ENCODE measurements at places on chromosomes 5 and 9. TPM values are rescaled to one million over a fixed set of nuclear protein-coding genes. Genes with fewer than 3 reads are reported as not detected.

- DNase-seq, result no peak
These were observed 111.1 kb upstream of the FBN2 start for GRCh38 chr5:128649192-128649591.

GRCh38 chr5:57895766-57896165 lies 413.2 kb upstream of the ACTBL2 start:
- no peak for DNase-seq

DNA sequence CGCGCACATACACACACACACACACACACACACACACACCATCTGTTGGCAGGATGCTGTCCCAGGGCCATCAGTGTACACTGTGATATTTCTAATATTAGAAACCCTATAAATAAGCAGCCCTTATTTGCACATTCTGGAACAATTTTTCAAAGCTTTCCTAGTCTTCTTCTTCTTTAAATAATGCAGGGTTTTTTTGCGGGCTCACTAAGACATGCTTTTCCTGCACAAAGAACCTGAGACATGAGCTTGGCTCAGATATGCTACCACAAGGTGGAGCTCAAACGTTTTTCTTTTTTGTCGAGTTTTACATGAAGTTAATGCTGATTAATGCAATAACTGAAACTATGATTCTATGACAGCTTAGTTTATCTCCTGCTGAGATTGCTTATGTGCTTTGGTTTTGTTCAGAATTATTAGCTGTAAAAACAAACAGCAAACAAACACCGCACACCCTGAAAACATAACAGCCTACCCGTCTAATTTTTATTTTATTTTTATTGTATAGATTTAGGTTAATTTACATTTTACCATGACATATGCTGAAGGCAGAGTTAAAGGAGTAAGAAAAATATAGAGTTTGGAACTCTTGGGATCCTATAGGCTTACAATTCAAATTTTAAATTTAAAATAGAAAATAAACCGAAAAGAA lies 95.8 kb downstream of the ALDH1A1 start:
- DNase-seq, result no peak

GRCh38 chr5:54885636-54886035 lies 99.8 kb downstream of the ESM1 start:
- DNase-seq, result no peak

GRCh38 chr9:132136151-132136780 lies 25.6 kb upstream of the NTNG2 start:
- no peak for DNase-seq

DNA sequence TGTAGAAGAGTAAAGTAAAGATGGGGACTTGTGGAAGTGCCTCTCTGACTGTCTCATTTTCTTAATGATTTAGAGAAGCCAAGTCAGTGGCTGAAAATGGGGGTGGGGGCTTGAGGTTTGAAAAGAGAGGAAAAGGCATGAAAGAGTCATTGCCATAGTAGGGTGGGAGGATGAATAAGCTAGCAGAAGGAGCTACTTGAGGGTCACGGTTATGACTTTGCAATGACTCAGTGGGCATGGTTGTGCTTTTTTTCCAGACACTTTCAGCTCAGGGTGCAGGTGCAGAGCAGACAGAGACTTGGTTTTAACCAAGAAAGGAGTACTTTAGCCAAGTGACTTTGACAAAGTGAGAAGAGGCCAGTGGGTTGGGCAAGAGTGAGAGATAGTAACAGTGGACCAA lies 117.8 kb downstream of the PTTG1 start:
- no peak for DNase-seq

DNA sequence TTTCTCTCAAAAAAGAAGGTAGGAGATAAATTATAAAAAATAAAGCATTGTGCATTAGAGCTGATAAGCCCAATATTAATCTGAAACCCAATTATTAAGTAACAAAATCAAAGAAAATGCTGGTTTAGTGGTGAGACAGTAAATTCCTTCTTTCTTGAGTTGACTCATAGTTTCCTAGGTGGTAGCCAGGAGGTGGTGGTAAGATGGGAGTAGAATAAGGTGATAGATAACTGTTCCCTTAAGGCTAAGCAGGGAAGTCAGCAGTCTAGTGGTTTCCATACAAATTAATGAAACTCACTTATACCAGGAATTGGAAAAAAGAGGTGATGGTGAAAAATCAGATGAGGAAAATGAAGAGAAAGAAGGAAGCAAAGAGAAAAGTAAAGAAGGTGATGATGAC lies 23.2 kb downstream of the LYSMD3 start:
- DNase-seq, result no peak

GRCh38 chr5:119966028-119966427 lies 336.7 kb downstream of the FAM170A start:
- no peak for DNase-seq

DNA sequence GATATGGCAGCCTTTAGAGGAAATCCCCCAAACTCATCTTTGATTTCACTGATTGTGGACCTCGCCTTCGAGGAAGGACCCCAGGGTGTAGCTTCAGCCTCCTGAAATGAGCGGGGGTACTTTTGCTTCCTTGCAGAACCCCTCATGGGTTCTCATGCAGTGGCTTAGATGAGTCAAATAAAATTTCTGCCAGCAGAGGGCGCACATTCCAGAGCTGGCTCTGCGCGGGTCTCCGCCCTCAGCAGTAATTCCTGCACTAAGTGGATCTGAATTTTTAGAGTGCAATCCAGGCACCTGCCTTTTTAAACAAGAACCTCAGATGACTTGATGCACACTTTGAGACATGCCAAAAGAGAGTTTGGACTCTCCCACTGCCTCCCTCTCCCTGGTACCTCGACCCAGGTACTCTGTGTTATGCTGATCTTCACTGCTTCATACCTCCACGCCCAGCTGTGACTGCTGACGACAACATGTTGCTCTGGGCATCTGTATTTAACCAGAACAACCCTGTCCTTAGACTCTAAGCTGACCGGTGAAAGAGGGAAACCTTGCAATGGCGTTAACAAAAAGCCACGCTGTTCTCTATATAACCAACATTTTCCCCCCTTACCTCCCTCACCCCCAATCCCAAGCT lies 7.3 kb downstream of the EGFLAM start:
- peak; percentile 66 for DNase-seq

GRCh38 chr9:2833096-2833495 lies 10.8 kb downstream of the PUM3 start:
- no peak for DNase-seq

DNA sequence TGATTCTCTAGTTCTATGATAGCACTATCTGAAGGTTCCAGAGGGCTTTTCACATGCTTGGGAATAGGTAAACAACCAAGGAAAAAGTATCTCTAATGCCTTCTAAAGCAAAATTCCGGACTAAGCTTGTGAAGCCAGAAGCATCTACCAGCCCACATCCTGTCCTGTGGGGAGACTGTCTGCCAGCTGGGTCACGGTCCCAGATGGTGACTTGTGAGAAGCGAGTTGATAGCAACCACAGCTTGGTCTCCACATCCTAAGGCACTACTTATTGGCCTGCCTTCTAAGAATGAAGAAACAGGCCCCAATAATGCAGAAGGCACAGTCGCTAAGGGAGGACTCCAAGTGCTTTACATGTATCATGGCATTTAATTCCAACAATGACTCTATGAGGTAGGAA lies 184.1 kb upstream of the ADRA1B start:
- DNase-seq, result no peak

- no peak for DNase-seq
These were observed 150.7 kb downstream of the ICE1 start for GRCh38 chr5:5572976-5573797.

DNA sequence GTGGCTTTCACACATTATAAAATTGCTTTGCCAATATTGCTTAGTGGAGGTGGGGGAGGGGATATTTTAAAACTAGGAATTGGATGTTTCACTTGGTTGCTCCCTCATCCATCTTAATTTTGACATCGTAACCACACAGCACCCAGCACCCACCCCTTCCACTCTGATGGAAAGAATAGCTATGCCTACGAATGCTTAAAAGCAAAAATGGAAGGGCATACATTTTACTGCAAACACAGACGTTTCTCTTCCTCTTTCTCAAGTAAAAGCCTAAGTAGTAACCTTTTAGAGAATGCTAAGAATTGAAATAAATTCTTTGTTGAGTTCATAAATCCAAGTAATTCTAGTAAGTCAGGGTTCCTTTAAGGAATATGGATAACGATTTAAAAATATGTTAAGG lies 69.9 kb downstream of the JAKMIP2 start:
- no peak for DNase-seq

GRCh38 chr5:178427576-178428197 lies 162.5 kb downstream of the COL23A1 start:
- peak; percentile 7 for DNase-seq

Gene PTGER4
- total RNA-seq, result 10.3 TPM

Gene IFNA7
- not detected for total RNA-seq

Gene OR1L4
- not detected for total RNA-seq

Gene PCDHA10
- total RNA-seq, result 1.5 TPM

Gene OR1J2
- total RNA-seq, result 0.42 TPM

Gene PLAC8L1
- total RNA-seq, result 1.1 TPM

Gene MRPL41
- total RNA-seq, result 38.2 TPM

Gene PLPP7
- 3.9 TPM for total RNA-seq
